ENCODE measurements at places on chromosomes 16 and 17.

DNA sequence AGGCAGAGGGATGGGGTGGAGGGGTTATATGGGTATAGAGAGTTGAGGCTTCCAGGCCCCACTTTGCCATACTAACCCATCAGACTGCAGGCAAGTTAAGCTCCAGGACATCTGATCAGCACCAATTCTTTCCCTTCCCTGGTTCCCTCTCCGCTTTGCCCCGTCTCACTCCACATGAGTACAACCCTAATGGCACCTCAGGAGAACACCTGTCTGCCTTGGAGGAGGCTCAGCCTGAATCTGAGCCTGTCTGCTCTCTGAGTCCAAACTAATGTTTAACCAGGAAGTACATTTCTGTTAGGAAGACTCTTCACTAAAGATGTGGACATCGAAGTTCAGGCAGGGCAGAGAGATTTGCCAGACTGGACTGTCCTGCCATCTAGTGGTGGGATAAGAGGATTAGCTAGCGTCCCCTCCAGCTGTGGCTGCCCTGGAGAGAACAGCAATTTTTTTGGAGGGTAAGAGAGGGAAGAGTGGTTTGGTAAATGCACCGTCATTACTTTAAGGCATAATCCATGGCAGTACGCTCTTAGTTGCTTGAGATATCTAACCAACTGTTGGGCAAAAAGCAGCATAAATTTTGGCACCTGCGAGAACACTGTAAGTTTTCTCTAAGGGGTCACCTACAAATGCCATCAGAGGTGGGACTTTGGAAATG, 29.2 kb upstream of the LRRC75A start:
- peak; percentile 70 for DNase-seq

- DNase-seq, result no peak
Observed at GRCh38 chr16:72240466-72240865, 68.5 kb upstream of the PMFBP1 start.

DNA sequence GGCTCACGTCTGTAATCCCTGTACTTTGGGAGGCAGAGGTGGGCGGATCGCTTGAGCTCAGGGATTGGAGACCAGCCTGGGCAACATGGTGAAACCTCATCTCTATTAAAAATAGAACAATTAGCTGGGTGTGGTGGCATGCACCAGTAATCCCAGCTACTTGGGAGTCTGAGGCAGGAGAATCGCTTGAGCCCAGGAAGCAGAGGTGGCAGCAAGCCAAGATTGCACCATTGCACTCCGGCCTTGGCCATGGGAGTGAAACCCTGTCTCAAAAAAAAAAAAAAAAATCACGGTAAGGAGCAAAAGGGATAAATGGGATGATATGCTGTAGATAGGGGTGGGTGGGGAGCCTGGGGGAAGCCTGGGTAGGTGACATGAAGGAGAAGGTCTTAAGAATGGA, 20.4 kb upstream of the TMEM98 start:
- no peak for DNase-seq

DNA sequence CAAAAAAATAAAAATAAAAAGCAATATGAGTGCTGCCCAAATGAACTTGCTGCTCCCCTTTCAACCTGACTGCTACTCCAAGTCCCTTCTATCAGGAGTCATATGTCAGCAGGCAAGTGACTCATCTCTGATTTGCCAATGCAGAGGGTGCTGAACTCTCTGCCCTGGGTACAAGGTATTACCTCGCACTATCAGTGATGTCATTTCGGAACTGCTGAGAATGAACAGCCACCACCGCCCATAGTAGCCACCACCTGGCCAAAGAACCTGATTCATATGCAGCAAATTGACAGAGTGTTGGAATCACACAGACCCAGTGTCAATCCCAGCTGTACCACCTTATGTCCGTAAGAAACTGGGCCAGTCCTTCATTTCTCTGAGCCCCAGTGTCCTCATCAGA, 31.2 kb downstream of the LYRM9 start:
- no peak for DNase-seq

DNA sequence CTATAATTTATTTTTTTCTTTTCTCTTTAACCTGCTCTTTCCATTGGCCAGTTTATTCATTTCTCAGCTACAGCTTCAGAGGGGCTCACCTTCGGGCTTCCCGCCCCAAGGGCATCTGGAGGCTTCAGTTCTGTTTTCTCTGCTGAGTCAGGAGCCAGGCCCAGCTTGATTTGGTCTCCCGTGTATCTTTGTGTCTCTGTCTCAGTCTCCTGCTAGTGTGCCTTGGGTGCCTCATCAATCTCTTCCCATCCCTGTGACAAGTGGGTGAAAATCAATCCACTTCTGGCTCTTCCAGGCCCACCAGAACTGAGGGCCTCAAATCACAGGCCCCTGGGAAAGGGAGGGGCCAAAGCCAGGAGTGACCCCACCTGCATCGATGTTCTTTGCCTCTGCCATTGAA, 72.1 kb downstream of the CCDC182 start:
- no peak for DNase-seq

DNA sequence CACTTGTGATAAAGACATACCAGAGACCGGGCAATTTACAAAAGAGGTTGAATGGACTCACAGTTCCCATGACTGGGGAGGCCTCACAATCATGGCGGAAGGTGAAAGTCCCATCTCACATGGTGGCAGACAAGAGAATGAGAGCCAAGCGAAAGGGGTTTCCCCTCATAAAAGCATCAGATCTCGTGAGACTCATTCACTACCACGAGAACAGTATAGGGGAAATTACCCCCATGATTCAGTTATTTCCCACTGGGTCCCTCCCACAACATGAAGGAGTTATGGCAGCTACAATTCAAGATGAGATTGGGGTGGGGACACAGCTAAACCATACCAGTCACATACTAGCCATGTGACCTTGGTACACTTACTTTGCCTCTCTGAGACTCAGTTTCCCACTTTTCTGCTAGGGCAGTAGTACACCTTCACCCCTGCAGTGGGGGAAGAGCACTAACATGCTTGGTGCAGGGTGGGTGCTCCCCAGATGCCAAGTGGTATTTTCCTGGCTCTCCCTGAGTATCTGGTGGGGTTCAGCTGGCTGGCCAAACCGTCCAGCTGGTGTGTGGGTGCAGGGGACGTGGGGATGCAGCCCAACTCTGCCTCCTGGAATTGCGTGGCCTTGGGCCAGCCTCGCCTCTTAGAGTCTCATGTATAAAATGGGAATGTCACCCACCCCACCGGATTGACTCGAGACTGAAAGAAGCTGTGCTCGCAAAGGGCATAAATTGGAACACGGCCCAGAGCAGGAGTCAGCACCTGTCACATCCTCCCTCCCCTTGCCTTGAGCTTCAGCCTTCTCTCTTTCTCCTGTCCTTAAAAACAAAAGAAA, 364.1 kb downstream of the CPPED1 start:
- DNase-seq, result no peak

DNA sequence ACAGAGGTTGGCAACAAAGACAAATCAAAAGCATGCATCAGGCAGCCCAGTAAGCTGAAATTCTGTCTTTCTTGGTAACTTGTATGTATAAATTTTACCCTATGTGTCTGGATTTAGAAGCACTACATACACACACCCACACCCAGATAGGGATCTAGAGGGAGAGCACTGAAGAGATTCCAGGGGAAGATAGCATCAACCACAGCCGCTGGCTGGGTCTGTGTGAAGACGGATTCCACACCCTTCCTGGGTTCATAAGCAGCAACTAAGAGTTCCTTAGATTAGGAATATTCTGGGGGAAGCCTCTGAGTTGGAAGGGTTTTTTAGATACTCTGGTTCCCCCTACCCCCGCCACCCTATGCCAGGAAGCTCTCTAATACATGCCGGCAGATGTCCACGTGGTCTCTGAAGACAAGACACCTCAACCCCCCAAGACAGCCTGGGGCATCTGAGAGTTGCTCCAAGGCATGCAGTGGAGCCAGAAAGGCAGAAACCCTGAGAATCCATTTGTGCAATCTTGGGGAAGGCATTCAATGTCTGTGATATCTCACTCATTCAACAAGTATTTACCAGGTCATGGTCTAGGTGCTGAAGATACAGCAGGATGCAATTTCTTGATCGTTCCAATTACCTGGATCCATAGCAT, 86.4 kb downstream of the NOG start:
- no peak for DNase-seq

DNA sequence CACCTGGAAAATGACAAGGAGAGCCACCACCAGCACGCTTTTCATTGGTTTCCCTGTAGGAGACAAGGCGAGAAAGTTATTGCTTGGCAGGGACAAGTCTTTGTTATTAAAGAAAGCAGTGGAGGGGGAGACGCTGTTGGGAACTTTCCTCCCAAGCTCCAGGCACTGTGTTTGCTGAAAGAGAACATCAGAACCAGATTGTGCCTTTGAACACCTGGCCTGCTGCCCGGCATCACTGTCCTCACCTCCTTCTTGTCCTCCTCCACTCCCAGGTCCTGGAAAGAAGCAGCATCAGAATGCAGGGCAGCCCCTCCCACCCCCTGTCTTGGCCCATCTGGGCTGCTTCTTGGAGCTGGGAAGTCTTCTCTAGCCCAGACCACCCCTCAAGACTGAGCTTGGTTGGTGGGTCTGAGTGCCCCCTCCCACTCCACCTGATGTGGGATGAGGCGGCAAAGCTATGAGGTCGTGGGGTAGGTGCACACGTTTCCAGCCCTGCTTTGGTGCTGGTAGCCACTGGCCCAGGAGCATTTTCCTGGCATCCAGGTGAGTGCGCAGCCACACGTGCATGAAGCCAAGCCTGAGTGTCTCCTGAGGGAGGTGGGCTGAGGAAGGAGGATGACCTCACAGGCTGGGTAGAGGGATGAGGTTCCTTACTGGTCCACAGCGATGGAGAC, 6.2 kb downstream of the CCR7 start:
- no peak for DNase-seq

DNA sequence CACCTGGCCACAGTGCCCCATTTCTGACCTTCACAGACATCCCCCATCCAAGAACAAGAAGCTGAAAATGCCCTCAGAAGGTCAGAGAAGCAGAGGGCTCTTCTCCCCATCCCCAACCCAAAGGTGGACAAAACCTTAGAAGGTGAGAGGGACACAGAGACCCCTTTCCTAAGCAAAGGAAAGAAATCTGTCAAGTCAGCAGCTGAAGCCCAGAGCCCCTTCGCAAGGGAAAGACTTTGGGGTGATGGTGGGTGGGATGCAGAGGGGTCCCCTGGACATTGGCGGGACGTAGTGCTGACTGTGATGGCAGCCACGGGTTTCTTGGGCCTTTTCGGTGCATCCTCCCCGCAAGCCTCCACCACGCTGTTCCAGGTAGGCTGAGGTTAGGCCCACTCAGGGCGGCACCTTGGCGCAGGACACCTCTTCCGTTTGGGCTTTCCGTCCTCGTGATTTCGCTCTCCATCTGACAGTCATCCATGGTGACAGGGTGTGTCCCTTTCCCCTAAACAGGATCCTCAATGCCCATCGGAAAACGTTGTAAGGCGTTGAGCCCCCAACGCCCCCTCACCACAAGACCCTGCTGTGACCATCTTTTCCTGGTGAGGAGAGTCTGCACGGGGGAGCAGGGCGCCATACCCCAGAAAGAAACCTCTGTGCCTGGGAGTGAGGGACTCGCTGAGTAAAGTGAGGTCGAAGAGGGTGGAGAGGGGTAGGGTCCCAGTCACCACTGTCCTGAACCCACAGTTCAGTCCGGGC, 10.7 kb upstream of the GSDMA start:
- no peak for DNase-seq

GRCh38 chr17:46150216-46150963, 42.8 kb downstream of the KANSL1 start:
- no peak for DNase-seq

- no peak for DNase-seq
Observed at GRCh38 chr16:13823501-13823900, 96.5 kb upstream of the ERCC4 start.

DNA sequence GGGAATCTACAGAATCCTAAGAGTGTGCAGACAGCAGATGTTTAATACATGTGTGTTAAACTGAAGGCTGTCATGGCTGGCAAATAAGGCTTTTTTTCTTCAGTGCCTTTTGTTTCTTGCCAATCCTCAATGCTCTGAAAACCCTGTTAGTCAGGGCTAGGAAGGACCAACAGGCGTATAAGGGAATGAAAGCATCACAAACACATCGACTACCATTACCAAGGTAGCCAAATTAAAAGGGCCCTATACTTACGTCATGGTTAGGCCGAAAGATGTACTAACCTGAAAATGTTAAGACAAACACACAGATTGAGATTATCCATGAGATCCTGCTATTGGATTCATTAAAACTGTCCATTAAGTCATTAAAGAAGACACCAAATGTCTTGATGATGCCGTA, 13.1 kb downstream of the SLC16A6 start:
- DNase-seq, result no peak

GRCh38 chr17:49455272-49455861, 39.7 kb upstream of the NGFR start:
- no peak for DNase-seq

GRCh38 chr16:89448656-89449055, 41.7 kb downstream of the ANKRD11 start:
- DNase-seq, result no peak

GRCh38 chr17:39461926-39462569, 762 bp downstream of the CDK12 start:
- DNase-seq, result peak; percentile 45

GRCh38 chr16:86868070-86868469, 289.7 kb downstream of the FOXL1 start:
- DNase-seq, result no peak

DNA sequence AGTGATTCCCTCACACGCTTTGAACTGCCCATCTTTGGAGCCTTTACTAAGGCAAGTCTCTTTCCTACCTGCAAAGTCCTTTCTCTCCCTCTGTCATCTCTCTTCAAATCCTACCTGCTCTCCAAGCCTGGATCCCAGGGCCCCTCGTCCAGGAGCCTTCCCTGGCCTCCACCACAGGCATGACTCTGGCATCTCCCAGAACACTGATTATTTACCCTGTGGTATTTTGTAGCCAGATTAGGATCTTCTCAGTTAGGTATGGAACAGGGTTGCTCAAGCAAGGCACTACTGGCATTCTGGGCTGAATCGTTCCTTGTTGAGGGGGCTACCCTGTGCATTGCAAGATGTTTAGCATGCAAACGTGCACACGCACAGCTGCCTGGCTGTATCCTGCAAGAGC, 31.9 kb upstream of the POLR3E start:
- no peak for DNase-seq

GRCh38 chr17:33978889-33979288, 276.2 kb upstream of the CCL2 start:
- no peak for DNase-seq

- DNase-seq, result no peak
Observed at GRCh38 chr16:66553223-66553622, 847 bp downstream of the CKLF start.
